ENCODE measurements at places on chromosomes 3 and 15. TPM values are rescaled to one million over a fixed set of nuclear protein-coding genes. Genes with fewer than 3 reads are reported as not detected.

- DNase-seq = no peak
- no peak overlapping the region for H3K4me3 ChIP-seq
- no peak overlapping the region for H3K27ac ChIP-seq
- H3K4me1 ChIP-seq = peaks cover 22% of the 10 kb centered on the region
- H3K27me3 ChIP-seq = no peaks in the 10 kb centered on the region
- no peaks in the 10 kb centered on the region for H3K36me3 ChIP-seq
These were observed 71.2 kb downstream of the TIGIT start for GRCh38 chr3:114364806-114365654.

GRCh38 chr15:44554934-44555723 lies 18.2 kb downstream of the EIF3J start:
- DNase-seq = no peak
- H3K4me1 ChIP-seq = peaks cover 2% of the 10 kb centered on the region
- no peak overlapping the region for H3K27ac ChIP-seq
- H3K36me3 ChIP-seq = peaks cover 67% of the 10 kb centered on the region

- no peak overlapping the region for H3K4me3 ChIP-seq
- no peaks in the 10 kb centered on the region for H3K27me3 ChIP-seq
- no peaks in the 10 kb centered on the region for H3K36me3 ChIP-seq
These were observed 190.7 kb upstream of the NDN start for GRCh38 chr15:23877502-23878412.

The KNG1 gene
- total RNA-seq = not detected

DNA sequence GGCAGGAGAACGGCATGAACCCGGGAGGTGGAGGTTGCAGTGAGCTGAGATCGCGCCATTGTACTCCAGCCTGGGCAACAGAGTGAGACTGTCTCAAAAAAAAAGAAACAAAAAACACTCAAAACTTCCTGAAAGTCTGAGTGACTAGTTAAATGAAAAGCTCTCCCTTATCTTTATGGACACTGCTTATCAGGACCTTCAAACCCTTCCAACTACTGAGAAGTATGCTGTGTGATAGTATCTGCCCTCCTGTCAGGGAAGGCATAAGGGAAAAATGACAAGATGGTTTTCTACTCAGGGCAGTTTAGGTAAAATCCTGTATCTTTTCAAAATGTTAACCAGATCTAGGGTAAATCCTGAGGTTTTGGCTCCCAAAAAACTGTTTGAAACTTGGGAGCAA lies 21.8 kb downstream of the EMC7 start:
- H3K27ac ChIP-seq = no peak overlapping the region
- H3K4me1 ChIP-seq = no peaks in the 10 kb centered on the region
- no peak overlapping the region for H3K4me3 ChIP-seq
- DNase-seq = no peak
- peaks cover 15% of the 10 kb centered on the region for H3K36me3 ChIP-seq

DNA sequence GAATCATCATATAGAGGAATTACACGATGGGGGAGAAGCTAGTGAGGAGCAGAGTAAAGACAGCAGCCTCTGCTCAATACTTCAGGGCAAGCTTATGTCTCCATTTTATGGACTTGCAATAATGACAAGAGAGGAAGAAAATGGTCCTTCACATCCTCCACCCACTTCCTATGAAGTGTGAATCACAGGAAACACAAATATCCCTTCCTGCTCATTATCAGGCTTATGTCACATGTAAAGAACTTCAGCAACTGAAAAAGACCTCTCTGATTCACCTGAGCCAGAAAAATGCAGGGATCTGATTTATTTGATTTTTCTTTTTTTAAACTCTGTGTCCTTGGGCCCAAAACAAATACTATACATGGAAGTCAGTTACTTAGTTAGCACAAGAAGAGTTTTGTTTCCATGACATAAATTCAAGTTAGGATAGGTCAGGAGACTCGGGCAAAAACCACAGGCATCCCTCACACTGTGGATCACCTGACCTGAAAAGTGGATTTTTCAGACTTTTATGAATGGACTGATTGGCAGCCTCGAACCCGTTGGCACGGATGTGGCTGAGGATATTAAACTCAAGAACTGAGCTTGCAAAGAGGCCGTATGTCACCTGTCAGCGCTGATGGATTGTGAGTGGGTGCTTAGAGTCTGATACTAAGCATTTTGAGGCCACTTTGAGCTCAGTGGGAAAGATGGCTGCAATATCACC lies 620.8 kb upstream of the MDFIC2 start:
- DNase-seq = no peak
- H3K27me3 ChIP-seq = no peaks in the 10 kb centered on the region
- H3K36me3 ChIP-seq = no peaks in the 10 kb centered on the region
- no peaks in the 10 kb centered on the region for H3K4me1 ChIP-seq

The C3orf22 gene
- total RNA-seq = not detected

- no peaks in the 10 kb centered on the region for H3K27me3 ChIP-seq
- no peak for DNase-seq
- H3K4me3 ChIP-seq = no peak overlapping the region
- no peak overlapping the region for H3K27ac ChIP-seq
These were observed 408.9 kb upstream of the CBLB start for GRCh38 chr3:106277731-106278130.

- no peaks in the 10 kb centered on the region for H3K36me3 ChIP-seq
- DNase-seq = no peak
- no peaks in the 10 kb centered on the region for H3K27me3 ChIP-seq
- no peak overlapping the region for H3K27ac ChIP-seq
These were observed 14.2 kb downstream of the CFAP91 start for GRCh38 chr3:119716998-119717397.

The OR5K2 gene
- not detected for total RNA-seq

GRCh38 chr3:13559764-13560525 lies 11.0 kb downstream of the FBLN2 start:
- no peak for DNase-seq
- H3K4me3 ChIP-seq = no peak overlapping the region
- H3K27me3 ChIP-seq = no peaks in the 10 kb centered on the region
- H3K36me3 ChIP-seq = no peaks in the 10 kb centered on the region
- H3K27ac ChIP-seq = no peak overlapping the region
- H3K4me1 ChIP-seq = peaks cover 4% of the 10 kb centered on the region

The GRM2 gene
- 0.81 TPM for total RNA-seq

DNA sequence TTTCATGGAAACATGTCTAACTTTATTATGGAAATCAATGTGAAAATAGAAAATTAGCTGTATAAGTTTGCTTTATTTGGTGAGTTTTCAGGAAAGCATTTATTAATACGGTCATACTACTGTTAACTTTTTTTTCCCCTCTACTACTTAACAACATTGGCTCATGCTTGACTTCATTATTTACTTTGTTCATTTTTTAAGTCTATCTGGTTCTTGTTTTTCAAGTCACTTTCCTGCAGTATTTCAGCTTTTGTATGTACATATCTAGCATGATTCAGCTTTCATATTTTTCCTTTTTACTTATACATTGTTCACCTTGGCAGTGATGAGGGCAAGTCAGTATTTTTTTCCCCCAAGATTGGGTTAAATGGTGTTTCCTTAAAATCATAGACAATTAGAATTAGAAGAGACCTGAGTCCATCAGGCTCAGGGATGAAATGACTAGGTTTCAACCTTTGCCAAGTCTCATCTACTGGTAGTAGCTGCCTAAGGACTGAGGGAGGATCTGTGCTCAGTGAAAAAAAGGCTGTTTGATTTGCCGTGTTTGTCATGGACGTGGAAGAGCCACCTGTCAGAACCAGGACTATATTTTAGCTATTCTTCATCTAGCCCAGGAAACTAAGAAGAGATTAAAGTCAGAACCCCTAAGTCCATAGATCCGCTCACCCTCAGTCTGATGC lies 15.4 kb downstream of the TMOD3 start:
- no peaks in the 10 kb centered on the region for H3K27me3 ChIP-seq
- H3K4me3 ChIP-seq = no peak overlapping the region
- no peak for DNase-seq

DNA sequence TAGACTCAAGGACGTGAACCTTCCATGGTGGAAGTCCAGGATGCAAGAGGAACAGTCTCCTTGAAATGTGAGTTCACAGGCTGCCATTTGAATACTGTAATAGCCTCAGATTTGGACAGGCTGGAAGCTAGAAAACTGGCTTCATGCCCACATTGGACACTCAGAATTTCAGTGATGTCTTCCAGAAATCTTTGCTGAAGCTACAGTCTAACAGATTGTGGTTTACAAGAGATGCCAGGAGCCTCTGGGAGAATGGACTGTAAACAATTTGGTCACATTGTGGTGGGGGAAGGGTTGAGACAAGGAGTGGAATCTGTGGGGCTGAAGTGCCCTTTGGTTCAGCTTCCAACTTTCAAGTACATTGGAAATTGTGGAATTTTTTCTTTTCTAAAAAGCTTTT lies 252.0 kb upstream of the PROK2 start:
- H3K27ac ChIP-seq = no peak overlapping the region
- H3K4me3 ChIP-seq = no peak overlapping the region
- no peaks in the 10 kb centered on the region for H3K27me3 ChIP-seq
- H3K4me1 ChIP-seq = no peaks in the 10 kb centered on the region
- H3K36me3 ChIP-seq = no peaks in the 10 kb centered on the region

The OR5K4 gene
- total RNA-seq = not detected

The IMPG2 gene
- total RNA-seq = 0.27 TPM

The LRTM1 gene
- total RNA-seq = not detected

The MNS1 gene
- total RNA-seq = 0.78 TPM

The ANKRD63 gene
- total RNA-seq = 2.1 TPM

- no peaks in the 10 kb centered on the region for H3K27me3 ChIP-seq
- H3K4me3 ChIP-seq = no peak overlapping the region
- no peak for DNase-seq
- no peak overlapping the region for H3K27ac ChIP-seq
These were observed 65.1 kb downstream of the GOLIM4 start for GRCh38 chr3:168030577-168030976.

GRCh38 chr3:179806177-179806576 lies 153.3 kb downstream of the USP13 start:
- no peaks in the 10 kb centered on the region for H3K36me3 ChIP-seq
- H3K4me1 ChIP-seq = no peaks in the 10 kb centered on the region
- no peak overlapping the region for H3K4me3 ChIP-seq
- DNase-seq = no peak

DNA sequence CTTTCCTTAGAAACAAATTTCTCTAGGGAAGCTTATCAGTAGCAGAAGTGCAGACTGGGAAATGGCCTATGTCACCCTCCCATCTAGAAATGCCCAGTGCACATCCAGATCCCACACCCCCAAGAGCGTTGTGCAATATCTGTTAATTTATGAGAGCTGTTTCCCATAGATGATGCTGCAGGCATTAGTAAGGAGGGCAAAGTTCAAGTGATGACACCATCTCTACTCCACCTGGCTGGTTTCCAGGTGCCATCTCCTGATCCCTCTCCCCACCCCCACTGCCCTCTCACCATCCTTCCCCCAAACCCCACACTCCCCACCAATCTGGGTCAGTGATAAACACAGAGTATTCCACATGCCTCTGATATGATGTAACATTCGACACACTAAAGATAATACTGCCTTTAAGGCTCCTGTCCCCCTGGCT lies 39.4 kb downstream of the AGTR1 start:
- no peak for DNase-seq
- no peaks in the 10 kb centered on the region for H3K4me1 ChIP-seq
- no peak overlapping the region for H3K4me3 ChIP-seq
- H3K27ac ChIP-seq = no peak overlapping the region
- no peaks in the 10 kb centered on the region for H3K36me3 ChIP-seq

- H3K4me3 ChIP-seq = no peak overlapping the region
- no peak overlapping the region for H3K27ac ChIP-seq
- DNase-seq = no peak
- H3K27me3 ChIP-seq = no peaks in the 10 kb centered on the region
- H3K4me1 ChIP-seq = no peaks in the 10 kb centered on the region
These were observed 373.8 kb downstream of the ZNF385D start for GRCh38 chr3:21377071-21377769.

The CPN2 gene
- not detected for total RNA-seq

DNA sequence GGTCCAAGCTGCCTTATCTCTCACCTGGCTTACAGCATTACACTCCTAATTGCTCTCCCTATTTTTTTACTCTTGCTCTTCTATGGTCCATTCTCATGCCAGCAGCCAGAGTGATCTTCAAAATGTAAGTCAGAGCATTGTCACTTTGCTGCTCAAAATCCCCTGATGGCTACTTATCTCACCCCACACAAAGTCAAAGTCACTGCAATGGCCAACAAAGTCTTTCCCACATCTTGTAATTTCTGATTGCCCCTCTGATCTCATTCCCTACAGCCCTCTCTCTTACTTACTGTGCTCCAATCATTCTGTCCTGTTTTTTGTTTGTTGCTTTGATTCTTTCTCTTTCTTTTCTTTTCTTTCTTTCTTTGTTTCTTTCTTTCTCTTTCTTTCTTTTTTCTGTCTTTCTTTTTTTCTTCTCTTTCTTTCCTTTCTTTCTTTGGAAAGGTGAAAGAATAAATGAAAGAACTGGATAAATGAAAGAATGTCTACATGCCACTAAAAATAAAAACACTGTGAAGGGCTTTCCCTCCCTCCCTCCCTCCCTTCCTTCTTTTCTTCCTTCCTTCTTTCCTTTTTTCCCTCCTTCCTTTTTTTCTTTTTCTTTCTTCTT lies 34.9 kb upstream of the TIPARP start:
- no peak overlapping the region for H3K4me3 ChIP-seq
- H3K27ac ChIP-seq = no peak overlapping the region
- no peak for DNase-seq
- no peaks in the 10 kb centered on the region for H3K36me3 ChIP-seq
- no peaks in the 10 kb centered on the region for H3K27me3 ChIP-seq

DNA sequence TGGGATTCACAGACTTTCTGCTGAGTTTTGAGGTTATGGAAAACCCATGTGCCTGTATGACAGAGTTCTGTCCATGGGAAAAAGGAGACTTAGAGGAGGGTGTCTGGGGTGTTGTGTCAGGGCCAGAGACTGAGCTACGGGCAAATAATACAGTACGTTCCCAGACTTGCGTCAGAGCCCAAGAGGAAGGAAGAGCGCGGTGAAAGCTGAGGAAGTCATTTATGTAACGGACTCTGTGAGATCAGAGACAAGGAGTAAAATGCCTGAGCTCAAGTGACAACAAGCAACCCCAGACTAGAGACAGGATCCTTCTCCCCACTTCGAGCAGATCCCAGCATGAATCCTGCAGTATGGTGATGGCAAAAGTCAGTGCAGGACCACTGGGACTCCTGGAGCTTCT lies 368.6 kb upstream of the MCTP2 start:
- no peaks in the 10 kb centered on the region for H3K4me1 ChIP-seq
- no peaks in the 10 kb centered on the region for H3K36me3 ChIP-seq
- H3K27me3 ChIP-seq = no peaks in the 10 kb centered on the region

The CHCHD6 gene
- 25.7 TPM for total RNA-seq

- no peaks in the 10 kb centered on the region for H3K36me3 ChIP-seq
- H3K4me3 ChIP-seq = no peak overlapping the region
- no peak for DNase-seq
- no peaks in the 10 kb centered on the region for H3K27me3 ChIP-seq
These were observed 9.2 kb downstream of the HSPBAP1 start for GRCh38 chr3:122784436-122784835.

DNA sequence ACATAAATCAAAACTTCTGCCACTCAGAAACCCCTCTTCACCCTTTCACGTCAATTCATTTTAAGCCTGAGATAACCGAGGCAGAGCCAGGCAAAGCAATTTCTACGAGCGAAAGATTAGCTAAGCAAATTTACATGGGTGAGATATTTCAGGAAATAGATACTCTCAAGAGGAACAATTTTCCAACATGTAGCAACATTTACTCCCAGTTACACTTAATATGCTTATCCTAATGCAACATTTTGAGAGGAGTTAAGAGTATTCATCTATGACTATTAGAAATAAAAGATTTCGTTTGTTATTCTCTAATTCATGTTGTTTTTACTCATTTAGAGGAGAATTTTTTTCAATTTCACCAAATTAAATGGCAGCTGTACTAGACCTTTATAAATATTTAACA lies 837 bp downstream of the TMC3 start:
- no peaks in the 10 kb centered on the region for H3K27me3 ChIP-seq
- peaks cover 6% of the 10 kb centered on the region for H3K4me1 ChIP-seq
- no peak overlapping the region for H3K27ac ChIP-seq
- H3K36me3 ChIP-seq = no peaks in the 10 kb centered on the region

Measured in thyroid gland (tissue), 4 donors.